ENCODE measurements at places on chromosomes 7 and 10. TPM values are rescaled to one million over a fixed set of nuclear protein-coding genes. Genes with fewer than 3 reads are reported as not detected.

PROSER2 gene
- total RNA-seq = 134 TPM

CREB5 gene
- 9.1 TPM for total RNA-seq

EPHB4 gene
- 117 TPM for total RNA-seq

GRCh38 chr7:16929146-16929762 is 47.5 kb upstream of the AGR3 start:
- H3K27me3 ChIP-seq = no peaks in the 10 kb centered on the region
- no peak for DNase-seq
- H3K27ac ChIP-seq = no peak overlapping the region
- H3K4me1 ChIP-seq = peaks cover 10% of the 10 kb centered on the region
- H3K36me3 ChIP-seq = peaks cover 2% of the 10 kb centered on the region
